ENCODE measurements at places on chromosomes 1 and 21.

GRCh38 chr1:17673329-17674072, 81.6 kb upstream of the ACTL8 start:
- DNase-seq = no peak

DNA sequence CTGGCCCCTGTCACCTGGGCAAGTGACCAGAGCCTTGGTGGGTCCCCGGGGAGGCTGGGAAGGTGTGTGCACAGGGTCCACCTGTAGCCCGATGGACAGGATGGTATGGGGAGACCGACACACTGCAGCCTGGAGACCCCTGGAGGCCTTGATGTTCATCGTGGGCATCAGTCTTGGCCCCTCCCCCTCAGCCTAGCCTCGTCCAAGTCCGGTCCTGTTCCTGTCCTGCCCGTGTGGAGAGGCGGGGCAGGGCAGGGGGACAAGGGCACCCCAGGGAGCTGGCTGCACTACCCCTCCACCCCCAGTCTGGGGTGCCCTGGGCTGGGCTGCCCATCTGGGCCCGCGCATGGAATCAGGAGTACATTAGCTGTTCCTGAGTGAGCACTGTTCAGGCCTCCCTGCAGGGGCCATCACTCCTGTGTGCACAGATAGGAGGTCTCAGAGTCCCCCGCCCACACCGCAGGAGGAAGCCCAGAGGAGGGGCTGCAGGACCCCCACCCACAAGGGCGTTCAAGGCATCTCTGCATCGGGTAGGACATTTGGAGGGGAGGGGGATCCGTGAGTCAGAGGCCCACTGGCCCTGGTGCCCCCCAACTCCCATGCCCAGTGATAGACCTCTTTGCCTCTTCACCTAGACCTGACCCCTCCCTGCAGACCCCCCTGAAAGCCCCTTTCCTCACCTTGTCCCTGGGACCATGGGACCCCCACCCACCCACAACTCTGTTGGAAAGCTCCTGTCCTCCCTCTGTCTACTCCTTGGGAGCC, 63.2 kb downstream of the WNT9A start:
- DNase-seq = no peak

DNA sequence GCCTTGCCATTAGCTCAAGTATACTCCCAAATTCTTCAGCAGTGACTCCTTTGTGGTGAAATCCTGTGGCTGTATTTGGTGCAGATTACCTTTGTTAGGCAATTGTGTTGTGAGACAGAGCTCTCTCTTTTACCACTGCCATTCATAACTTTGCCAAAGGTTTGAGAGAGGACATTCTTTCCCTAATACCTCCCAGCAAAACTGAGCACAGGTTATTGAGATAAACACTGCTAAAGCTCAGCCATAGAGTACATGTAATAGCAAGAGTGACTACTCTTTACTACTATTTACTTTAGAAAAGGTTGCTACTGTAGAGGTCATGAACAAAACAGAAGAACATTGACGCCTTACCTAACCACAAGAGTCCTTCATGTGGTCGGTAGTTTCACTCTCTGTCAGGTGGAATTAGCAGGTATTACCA, 514.0 kb upstream of the ADAMTS5 start:
- DNase-seq = no peak

DNA sequence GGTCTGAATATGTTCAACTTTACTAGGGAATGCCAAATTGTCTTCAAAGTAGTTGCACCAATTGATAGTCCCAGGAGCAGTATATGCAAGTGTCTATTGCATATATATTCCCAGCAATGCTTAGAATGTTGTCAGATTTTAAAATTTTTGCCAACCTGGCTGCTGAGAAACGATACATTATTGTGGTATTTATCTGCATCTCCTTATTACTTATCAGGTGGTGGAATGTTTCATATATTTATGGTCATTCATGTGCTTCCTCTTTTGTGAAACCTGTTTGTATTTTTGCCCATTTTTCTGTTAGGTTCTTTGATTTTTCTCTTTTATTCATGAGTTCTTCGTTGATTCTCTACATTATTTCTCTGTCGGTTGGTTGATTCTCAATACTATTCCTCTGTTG, 39.5 kb downstream of the COLGALT2 start:
- DNase-seq = no peak

GRCh38 chr1:207282058-207282457, 39.4 kb upstream of the CD55 start:
- no peak for DNase-seq

DNA sequence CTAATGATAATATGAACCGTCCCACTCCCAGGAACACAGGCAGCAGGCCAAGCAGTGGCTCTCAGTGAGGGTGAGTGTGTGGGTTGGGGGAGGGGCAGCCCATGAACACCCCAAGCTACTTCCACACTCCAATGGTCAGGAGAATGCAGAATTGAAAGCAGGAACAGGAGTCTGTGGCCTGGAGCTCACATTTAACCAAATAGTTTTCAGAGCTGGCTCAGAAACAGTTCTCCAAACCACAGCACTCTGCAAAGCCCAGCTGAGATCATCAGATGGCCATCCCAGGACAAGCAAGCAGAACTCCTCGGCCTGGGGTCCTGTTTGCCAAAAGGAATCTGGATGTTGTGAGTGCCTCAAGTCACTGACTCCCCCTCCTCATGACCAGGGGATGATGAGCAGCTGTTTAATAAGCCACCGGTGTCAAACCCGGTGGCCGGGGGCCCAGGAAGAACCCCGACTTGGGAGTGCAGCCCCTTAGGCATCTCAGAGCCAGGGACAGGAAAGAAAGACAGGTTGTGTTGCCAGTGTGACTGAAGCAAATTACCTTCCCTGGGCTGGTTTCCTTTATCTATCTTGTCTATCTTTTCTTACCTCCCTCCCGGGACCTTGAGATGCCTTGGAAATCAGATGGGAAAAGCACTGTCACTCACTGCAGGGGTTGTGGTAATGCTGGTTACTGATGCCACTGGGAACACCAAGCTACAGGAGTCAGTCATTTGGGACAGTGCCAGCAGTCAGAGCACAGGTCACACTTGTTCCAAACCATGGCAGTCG, 20.4 kb downstream of the DEGS1 start:
- peak; percentile 60 for DNase-seq
